ENCODE measurements at places on chromosomes 2 and 18.

DNA sequence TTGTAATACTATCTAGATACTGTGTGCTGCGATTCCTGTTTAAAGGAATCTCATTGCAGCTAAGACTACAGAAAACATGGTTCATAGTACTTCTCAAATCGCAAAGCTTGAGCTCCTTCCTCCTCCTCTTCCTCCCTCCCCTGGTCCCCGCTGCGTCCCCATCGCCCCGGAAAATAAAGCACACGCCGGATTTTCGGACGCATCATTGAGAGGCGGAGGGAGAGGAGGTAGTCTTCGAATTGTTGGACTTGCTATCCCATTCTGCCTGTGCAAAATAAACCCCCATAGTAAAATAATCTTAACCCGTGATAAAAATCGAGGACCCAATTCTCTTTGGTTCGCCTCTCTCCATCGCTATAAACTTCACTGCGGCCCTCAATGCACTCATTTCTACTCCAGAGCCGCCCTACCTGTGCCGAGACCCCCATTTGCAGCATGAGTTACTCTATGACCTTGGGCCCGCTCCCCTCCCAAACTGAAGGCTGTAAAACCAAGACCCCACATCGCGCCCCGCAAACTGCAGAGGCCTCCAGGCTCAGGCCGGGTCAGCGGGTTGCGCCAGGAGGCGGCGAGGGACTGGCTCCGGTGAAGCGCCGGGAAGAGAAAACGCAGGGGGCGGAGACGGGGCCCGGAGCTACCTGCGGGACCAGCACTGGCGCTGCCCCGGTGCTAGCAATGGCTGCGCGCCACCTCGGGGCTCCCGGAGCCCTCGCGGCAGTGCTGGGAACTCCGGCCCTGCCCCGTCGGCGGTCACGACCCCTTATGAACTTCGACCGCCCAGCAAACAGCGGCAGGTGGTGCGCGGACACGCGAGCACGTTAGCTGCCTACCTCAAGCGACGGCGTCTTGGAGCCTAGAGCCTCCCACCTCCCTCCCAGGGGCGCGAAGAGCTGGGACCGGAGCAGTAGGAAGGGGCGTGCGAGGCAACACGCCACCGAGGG lies 649 bp downstream of the ESCO1 start:
- DNase-seq, result peak; percentile 45

GRCh38 chr2:39523308-39524044 lies 86.4 kb upstream of the MAP4K3 start:
- no peak for DNase-seq

DNA sequence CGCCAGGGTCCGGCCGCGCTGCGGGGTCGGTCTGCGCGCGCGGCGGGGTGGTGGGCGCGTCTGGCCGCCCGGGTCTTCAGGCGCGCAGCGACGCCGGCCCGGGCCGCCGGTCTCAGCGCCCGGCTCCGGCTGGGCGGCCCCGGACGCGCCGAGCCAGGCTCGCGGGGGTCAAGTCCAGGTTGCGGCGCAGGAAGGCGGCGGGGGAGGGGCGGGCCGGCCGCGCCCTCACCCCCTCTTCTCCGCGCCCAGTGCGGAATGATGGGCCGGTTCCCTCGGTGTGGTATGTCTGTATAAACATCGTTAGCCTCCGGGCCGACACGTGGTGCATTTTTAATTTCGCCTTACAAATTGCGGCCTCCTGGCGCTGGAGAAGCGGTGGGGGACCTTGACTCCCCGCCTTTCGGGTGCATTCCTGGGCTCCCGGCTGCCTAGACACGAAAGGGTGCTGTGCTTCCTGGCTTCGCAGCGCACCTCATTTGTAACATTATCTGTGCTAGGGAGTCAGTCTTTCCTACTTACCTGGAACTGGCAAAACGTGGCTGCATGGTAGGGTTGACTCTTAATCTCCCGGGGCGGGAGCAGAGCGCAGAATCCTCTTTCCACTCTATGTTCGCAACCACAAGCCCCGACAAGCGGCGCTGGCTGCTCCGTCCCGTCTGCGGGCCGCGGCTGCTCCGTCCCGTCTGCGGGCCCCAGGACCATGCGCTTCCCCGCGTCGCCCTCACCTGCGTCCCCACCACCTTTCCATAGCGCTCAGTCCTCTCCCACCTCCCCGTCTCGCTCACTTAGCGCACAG lies 69.0 kb downstream of the CTAGE1 start:
- peak; percentile 83 for DNase-seq

GRCh38 chr2:126770466-126770865 lies 114.5 kb downstream of the GYPC start:
- DNase-seq, result no peak

DNA sequence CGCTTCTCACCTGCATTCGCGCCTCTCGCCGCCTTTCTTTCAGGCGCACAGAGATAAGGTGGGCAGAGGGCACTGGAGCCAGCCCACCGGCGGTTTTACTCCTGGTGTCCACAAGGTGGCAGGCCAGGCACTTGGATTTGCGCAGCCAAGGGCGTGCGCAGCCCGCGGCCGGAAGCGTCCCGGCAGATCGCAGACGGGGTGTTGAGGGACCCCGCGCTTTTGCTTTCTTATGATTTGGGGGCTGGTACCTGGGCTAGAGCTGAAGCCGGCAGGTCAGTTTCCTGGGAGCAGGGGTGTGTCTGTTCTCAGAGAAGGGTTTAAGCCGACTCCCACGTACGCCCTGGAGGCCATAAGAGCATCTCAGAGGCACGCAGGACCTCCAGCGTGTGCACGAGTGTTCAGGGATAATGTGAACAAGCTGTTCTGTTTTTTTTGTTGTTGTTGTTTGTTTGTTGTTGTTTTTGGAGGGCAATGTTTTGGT lies 305.6 kb upstream of the CXCR4 start:
- peak; percentile 63 for DNase-seq

- DNase-seq, result no peak
Observed at GRCh38 chr2:8722986-8723385, 41.1 kb downstream of the ID2 start.

DNA sequence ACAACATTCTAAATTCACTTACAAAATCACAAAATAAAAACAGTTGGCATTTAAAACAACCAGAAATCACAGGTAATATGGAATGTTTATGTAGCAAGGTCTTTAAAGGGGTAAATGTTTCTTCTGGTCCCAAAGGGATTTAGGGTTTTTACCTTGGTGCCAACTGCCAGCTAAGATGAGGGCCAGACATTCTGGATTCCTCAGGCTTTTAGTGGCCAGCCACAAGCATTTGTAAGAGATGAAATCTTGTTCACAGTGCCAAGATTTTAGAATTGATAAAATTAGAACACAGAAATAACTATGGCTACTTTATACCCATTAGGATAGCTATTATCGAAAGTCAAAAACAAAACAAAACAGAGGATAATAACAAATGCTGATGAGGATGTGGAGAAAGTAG lies 60.4 kb upstream of the CDKL4 start:
- no peak for DNase-seq

GRCh38 chr2:133726973-133727372 lies 158.7 kb upstream of the NCKAP5 start:
- no peak for DNase-seq

GRCh38 chr2:223566396-223566795 lies 35.8 kb downstream of the SCG2 start:
- DNase-seq, result no peak

- peak; percentile 27 for DNase-seq
Observed at GRCh38 chr2:36785179-36785795, 88.8 kb downstream of the VIT start.

DNA sequence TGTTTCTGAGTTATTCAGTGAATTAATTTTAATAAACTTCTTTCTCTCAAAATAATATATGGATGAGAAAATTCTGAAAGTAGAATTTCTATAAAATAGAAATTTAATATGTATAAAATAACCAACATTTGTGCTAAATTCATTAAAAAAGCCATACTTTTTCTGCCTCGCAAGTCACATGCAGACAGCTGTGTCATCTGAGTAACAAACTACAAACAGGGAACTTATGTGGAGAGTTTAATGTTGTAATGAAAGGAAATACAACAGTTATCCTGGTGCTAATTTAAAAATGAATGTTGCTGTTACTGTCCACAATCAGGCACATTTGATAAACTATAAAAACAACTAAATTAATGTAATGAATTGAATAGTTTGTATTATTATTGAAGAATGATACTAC lies 22.2 kb downstream of the RMDN2 start:
- DNase-seq, result no peak

DNA sequence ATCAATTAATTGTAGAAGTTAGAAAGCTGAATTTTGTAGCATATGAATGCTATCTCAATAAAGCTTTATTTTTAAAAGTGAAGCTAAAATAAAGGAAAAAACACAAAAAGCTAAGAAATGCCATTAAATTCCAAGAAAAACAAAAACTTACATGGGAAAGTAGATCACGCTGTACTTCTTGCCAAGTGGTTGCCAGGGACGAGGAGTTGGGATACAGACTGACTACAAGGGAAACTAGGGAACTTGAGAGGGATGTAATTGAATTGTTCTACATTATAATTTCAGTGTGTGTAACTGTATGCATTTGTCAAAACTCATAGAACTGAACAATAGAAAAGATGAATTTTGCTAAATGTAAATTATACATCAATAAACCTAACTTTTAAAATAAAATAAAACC lies 108.1 kb downstream of the DYM start:
- DNase-seq, result no peak

DNA sequence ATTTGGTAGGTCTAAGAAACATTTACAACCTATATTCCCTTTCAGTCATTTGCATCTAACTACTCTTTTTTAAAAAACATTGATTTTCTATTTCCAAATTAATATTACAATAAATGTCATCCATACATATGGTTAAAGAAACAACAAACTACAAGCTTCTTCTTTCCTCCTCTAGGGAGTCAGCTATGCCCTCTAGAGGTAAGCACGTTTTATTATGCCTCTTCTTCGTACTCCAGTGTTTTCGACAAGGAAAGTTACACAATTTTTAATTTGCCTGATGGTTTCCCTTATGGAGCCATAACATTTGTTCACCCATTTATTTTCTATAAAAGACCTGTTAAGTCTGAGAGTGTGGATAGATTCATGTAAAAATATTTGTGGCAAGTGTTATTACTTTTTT lies 183.4 kb upstream of the CDH7 start:
- DNase-seq, result no peak

DNA sequence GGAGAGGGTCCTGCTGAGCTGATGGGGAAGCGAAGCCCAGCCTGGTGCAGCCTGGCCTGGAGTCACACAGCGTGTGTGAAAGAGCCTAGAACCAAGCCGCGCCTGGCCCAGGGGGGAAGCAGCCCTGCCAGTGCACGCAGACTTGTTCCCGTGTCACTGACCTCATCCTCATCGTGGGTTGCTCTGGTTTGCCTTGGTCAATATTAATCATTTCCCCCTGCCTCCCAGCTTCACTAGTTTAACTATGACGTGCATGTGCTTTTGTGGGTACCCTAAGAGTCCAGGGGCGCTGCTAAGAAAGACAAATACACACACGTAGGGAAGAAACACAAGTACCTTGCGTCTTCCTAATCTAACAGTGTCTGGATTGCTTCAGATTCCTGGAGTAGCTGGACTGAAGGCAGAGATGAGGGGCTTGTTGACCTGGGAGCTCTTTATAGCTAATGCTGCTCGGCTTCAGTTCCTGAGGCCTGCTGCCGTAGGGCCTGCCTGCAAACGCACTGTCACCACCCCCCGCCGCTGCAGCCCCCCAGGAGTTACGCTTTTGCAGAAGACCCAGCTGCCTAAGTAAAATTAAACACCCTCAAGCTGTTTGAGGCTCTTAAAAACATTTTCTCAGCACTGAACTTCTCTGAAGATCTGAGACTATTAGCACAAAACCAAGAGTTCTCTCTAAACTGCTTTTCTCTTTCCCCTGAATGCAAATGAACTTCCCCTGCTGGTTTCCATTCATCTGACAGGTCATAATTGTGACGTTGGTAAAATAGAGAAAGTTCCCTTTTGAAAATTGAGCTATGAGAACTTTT lies 159.2 kb downstream of the FAM210A start:
- peak; percentile 39 for DNase-seq

DNA sequence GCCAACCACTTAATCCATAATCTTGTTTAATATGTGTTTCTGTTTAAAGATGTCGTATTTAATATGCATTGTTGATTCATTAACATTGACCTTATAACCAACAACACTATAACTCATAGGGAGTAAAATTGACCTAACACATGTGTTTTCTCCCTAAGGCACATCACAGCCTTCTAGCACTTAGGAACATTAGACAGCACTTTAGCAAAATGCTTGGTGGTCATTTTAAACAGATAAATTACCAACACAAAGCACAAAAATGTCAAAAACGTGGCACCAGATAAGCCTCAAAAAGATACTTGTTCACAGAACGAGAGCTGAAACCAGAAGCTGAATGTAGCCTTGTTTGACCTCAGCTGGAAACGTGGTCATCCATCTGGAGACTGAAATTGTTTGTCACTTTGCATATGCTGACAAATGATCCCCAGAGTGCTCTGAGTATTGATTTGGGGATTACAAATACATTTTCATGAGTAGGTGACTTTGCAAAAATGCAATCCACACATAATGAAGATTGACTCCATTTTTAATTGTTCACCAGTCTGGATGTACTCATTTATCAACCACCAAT lies 139.2 kb downstream of the CCDC102B start:
- no peak for DNase-seq

DNA sequence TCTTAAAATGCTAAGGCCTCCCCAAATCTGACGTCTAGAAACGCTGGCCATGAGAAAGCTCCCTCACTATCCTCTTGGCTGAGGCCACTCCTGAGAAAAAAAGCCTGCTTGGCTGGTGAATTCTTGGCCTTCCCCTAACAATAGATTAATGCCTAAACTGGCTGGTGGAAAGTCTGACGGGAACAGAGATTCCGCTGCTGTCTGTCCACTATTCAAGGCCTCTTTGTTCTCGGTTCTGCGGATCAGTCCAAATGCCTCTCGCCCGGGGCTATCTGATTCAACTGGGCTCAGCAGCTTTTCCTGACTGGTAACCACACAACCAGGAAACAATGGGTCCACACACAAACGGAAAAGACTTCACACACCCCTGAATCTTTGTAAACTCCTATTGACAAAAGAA lies 27.2 kb downstream of the PXDN start:
- DNase-seq, result no peak

DNA sequence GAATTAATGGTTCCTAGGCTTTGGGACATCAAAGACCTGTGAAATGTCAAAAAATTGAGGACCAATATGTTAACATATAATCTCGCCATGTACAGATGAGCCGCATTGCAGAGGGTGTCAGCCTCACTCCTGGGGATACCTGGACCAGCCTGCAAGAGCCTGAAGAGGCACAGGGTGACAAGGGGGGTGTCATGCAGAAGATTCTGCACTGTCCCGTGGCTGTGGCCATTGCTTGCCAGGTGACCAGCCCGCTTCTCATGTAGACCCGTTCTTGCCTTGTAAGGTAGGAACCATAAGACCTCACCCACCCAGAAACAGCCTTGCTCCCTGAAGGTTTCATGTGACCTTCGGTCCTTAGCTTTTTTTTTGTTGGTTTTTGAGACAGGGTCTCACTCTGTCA lies 37.5 kb downstream of the TMEM37 start:
- no peak for DNase-seq

Data from left ventricle myocardium inferior (tissue), 1 donor.